Activated CD4-positive, CD25-positive, alpha-beta regulatory T cell treated with anti-CD3 and anti-CD28 coated beads, Interleukin-2, amount 50 U/mL, for 72 hours (primary cell): ENCODE measurements at places on chromosomes 13 and 19.

- DNase-seq = no peak
Measured at GRCh38 chr19:19120308-19121231, 17.7 kb downstream of the TMEM161A start.

GRCh38 chr19:2288338-2288817 is 6.4 kb upstream of the PEAK3 start:
- no peak for DNase-seq

DNA sequence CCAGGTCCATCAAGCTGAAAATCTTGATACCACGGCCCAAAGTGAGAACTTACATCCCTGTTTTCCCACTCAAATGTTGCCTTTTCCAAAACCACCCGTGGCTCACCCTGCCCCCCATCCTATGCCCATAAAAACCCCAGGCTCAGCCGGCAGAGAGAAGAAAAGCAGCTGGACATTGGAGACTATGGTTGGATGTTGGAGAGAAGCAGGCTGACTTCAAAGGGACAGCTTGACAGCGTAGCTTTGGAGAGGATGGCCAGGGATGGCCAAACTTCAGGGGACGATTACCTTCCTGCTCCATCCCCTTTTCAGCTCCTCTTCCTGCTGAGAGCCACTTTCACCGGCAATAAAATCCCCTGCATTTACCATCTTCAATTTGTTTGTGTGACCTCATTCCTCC is 3.5 kb upstream of the ZNF792 start:
- DNase-seq = no peak

- DNase-seq = no peak
Measured at GRCh38 chr19:4365791-4366665, 22.7 kb downstream of the MPND start.

DNA sequence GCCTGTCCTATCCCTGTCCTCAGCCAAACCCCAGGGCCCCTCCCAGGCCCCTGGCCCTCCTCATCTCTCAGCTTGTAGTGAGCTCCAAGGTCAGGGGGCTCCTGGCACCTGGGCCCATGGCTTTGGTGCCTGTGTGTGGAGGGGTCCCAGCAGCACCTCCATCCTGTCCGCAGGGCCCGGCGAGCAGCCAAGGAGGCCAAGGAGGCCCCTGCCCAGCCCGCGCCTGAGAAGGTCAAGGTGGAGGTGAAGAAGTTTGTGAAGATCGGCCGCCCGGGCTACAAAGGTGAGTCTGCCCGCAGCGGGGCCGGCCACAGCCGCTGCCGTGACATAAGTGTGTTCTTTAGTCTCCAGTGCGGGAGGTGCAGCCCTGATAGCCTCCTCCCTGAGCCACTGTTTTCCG is 3.9 kb upstream of the AMH start:
- DNase-seq = no peak

- DNase-seq = no peak
Measured at GRCh38 chr19:51799774-51800472, 5.0 kb downstream of the FPR3 start.

DNA sequence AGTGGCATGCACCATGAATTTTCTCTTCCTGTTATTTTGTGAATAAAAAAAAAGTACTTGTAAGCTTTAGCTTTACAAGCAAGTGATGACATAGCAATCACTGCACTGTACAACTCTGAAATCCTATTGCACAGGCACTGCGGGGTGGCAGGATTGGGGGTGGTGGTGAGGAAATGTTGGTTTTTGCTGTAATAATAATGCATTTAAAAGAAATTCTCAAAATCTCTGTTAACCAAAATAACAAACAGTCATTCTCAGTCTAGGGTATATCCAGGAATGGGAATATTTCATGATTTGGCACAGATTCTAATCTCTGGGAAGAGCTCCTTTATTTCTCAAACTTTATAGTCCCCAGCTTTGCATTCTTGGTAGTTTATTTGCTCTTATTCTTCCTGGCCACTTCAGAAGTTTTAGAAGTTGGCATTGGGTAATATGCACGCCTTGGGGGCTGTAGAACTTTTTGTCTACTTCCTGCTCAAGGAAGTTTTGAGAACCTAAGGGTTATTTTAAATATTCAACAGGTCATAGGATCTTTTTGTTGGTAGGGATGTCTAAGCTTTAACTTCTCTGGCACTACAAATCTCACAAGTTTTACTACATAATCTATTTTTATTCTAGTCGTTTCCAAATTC is 353.0 kb upstream of the KLF12 start:
- DNase-seq = no peak

DNA sequence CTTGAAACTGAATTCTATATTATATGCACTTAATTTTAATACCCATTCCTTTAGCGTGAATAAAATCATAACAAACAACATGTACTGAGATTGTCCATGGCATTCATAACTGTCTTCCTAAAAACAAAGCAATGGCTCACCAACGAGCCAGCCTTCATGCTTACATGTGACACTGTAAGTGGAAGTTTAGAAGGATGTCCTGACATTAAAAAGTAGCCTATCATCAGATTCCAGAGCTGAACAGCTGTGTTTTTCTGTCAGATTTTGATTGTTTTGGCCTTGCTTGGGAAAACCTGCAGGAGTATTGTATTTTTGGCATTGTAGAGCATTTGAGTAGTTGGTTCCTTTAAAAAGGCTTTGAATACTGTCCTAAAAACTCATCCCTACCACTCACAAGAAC is 21.3 kb downstream of the ANKRD10 start:
- no peak for DNase-seq

DNA sequence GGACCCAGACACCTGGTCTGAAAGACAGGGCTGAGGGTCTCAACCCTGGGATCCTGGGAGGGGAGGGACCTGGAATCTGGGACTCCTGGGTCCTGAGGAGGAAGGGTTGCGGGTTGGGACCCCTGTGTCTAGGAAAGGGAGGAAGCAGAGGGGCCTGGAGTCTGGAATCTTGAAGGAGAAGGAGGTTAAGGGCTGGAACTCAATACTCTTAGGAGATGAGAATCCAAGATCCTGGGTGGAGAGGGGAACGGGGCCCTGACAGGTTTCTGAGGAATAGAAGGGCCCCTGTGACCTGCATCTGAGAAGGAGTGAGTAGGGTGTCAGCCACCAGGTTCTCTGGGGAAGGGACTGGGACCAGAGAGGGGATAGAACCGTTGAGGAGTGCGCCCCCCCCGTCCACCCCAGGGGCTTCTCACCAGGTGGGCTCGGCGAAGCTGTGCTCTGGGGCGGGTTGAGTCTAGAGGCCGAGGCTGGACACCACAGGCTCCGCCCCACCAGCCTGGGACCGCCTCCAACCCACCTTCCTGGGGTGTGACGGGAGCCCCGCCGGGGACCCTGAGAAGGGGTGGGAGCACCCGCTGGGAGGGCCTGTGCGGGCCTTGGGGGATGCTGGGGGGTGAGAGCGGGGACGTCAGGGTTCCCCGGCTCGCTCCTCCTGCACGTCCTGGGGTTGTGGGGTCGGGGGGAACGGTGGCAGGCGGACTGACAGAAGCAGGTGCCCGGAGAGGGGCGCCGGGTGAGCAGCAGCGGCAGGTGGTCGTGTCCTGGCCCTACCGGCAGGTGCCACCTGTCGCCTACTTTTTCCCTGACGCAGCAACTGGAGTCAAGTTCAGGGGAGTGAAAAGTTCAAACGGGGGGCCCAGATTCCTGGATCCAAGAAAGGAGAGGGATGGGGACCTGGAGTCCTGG is at the start of gene MAMSTR:
TSS of gene MAMSTR (minus strand) at position 463 of the 909 bp plus-strand sequence. CDS start 694 bp downstream, outside the sequence.
- DNase-seq = no peak

DNA sequence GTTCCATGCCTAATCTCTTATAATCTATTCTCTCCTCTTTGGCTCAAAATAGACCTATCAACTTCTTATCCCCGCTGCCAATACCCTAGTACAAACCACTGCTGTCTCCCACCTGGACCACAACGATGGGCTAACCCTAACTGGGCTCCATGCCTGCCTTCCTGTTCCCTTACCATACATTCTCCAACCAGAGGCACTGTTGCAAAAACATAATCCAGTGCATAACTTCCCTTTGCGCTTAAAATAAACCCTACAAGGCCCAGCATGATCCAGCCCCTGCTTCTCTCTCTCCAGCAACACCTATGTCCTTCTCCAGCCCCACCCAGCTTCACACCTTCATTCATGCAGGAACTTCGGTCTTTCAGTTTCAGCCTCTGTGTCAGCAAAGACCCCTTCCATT is 27.4 kb upstream of the CEBPA start:
- no peak for DNase-seq

DNA sequence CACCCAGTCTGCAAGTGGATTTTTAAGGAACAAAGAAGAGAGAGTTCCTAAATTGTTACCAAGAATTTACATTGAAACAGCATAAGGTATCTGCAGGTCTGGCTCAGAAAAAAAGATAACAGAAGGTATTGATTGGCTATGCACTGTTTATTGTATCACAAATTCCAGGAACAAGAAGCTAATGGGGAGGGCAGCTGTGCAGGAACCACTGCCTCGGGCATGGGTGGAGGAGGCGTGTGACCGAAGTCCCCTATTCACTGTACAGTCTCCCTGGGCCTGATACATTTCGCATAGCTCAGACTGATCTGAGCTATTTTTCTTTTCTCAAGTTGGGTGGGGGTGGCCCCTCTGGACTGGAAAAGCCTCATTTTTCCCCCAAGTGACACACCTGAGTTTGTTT is 11.7 kb downstream of the NECTIN2 start:
- DNase-seq = no peak

DNA sequence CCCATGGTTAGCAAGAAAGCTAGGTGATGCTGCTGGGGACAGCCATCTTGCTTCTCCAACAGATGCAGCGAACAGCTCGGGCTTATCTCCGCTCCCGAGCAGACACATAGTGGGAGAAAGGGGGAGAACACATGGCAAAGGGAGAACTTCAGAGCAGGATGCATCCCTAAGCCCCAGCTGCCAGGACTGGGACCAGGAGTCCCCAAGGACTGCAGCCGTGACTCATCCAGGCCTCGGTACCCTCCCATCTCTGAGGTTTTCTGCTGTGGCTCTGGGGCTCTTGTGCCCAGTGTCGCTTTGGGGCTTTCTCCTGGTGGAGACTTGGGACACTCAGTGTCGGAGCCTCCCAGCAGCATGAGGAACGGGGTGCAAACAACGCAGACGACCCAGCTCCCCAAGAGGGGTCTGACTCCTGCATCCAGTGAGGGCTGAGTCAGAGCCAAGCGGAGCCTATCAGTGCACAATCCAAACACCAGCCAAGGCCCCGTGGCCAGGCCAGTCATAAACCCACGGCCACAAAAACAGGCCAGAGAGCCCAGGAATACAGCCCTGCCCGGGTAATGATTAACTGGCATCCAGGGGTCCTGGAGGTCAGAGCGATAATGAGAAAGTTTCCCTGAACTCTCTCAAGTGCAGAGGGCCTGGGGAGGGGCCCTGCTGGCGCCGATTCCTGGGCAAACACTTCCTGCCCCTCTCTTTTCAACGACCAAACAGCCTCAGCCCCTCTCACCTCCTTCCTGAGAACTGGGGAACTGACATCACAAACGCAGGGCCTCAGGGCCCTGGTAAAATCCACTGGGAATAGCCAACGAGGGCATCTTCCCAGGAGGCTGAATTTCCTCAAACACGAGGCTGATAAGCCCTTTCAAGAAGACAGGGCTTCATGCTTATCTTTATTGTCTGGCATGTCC is 202.9 kb downstream of the USP12 start:
- no peak for DNase-seq

GRCh38 chr19:29001597-29002245 is 211.2 kb downstream of the UQCRFS1 start:
- no peak for DNase-seq

GRCh38 chr19:10802479-10802878 is 33.5 kb downstream of the TMED1 start:
- no peak for DNase-seq

DNA sequence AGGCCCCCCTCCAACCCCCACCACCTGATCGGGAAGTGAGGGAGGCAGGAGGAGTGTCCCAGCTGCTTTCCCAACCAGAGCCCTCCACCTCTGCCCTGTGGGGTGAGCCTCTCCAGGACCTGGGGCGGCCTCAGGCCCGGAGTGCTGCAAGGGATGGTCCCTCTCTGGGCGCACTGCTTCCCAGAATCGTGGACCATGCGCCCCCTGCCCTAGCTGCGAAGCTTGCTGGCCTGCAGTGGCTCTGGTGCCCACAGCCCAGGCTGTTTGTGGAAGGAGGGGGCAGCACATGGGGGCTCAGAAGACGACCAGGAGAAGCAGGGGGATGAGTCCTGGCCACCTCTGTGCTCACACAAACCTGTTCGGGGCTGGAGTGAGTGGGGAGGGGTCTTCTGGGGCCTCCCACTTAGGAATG is 33.6 kb downstream of the CEBPG start:
- no peak for DNase-seq

DNA sequence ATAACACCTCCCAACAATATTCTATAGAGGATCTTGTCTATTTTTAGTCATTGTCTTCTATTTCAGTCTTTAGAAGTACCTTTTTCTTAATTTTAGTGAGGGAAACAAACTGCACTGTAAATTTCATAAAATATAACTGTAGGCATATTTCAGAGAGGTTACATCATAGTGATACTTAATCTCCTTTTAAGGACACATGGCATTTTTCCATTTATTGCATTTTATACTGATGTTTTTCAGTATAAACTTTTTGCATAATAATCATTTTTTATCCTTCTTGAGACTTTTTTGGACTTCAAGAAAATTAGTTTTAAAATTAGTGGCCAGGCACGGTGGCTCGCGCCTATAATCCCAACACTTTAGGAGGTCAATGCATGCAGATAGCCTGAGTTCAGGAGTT is 6.6 kb downstream of the ZNF700 start:
- no peak for DNase-seq

GRCh38 chr19:1007399-1008251 is 7.4 kb downstream of the GRIN3B start:
- DNase-seq = no peak

- DNase-seq = no peak
Measured at GRCh38 chr13:95604556-95604915, 40.0 kb downstream of the DZIP1 start.

GRCh38 chr13:42836930-42837690 is 55.7 kb downstream of the FAM216B start:
- no peak for DNase-seq

DNA sequence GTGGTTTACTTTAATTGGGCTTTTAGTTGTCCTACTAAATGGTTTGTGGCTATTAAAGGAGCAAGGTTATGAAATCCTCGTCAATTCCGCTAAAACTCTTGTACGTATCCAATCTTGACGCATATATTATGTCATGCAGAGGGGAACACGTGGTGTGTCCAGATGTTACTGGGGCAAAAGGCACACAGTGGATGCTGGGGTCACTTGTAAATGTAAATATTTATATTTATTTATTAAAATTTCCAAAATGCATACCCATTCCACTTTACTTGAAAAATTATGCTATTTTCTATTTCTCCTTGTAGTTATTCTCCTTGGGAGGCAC is 36.7 kb upstream of the SLC46A3 start:
- no peak for DNase-seq

DNA sequence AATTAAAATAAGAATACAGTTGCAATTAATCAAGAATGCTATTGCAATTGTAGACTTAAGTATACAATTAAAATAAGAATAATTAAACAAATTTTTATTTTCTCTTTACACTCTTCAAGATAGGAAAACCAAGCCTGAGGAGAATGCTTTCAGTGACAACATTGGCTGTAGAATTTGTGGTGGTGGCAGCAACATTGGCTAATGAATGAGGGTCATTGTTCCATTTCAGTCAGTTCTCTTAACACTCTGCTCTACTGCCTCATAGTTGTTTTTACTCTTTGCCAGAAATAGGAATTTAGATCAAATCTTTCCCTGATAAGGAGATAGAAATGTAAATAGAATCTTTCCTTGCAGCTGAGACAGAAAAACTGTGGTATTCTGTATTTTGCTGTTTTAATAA is 391.6 kb downstream of the PCDH20 start:
- DNase-seq = no peak

GRCh38 chr13:99385940-99386339 is 78.7 kb upstream of the GPR183 start:
- no peak for DNase-seq

- no peak for DNase-seq
Measured at GRCh38 chr13:76993473-76993872, 1.6 kb downstream of the CLN5 start.
